ENCODE measurements at places on chromosomes 1 and 21. TPM values are rescaled to one million over a fixed set of nuclear protein-coding genes. Genes with fewer than 3 reads are reported as not detected.

Gene ZMPSTE24
- total RNA-seq, result 23.8 TPM

Gene NBPF4
- not detected for total RNA-seq

Gene MASP2
- not detected for total RNA-seq

Gene USP1
- total RNA-seq, result 14.9 TPM

Gene TSHB
- total RNA-seq, result not detected

Gene NEK2
- 2.2 TPM for total RNA-seq
